ENCODE measurements at places on chromosomes 13 and 19.

- H3K27me3 ChIP-seq, result no peaks in the 10 kb centered on the region
- no peak overlapping the region for H3K27ac ChIP-seq
- H3K36me3 ChIP-seq, result no peaks in the 10 kb centered on the region
- no peaks in the 10 kb centered on the region for H3K4me1 ChIP-seq
- DNase-seq, result no peak
Measured at GRCh38 chr19:13181747-13182388, 31.7 kb downstream of the IER2 start.

DNA sequence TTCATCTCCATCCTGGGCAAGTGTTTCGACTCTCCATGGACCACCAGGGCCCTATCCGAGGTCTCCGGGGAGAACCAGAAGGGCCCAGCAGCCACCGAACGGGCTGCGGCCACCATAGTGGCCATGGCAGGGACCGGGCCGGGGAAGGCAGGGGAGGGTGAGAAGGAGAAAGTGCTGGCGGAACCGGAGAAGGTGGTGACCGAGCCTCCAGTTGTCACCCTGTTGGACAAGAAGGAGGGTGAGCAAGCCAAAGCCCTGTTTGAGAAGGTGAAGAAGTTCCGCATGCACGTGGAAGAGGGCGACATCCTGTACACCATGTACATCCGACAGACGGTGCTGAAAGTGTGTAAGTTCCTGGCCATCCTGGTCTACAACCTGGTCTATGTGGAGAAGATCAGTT, 4.7 kb upstream of the MAP2K7 start:
- H3K4me1 ChIP-seq, result peaks cover 6% of the 10 kb centered on the region
- no peak overlapping the region for H3K4me3 ChIP-seq
- no peaks in the 10 kb centered on the region for H3K27me3 ChIP-seq
- no peak overlapping the region for H3K27ac ChIP-seq
- DNase-seq, result no peak
- H3K36me3 ChIP-seq, result no peaks in the 10 kb centered on the region

DNA sequence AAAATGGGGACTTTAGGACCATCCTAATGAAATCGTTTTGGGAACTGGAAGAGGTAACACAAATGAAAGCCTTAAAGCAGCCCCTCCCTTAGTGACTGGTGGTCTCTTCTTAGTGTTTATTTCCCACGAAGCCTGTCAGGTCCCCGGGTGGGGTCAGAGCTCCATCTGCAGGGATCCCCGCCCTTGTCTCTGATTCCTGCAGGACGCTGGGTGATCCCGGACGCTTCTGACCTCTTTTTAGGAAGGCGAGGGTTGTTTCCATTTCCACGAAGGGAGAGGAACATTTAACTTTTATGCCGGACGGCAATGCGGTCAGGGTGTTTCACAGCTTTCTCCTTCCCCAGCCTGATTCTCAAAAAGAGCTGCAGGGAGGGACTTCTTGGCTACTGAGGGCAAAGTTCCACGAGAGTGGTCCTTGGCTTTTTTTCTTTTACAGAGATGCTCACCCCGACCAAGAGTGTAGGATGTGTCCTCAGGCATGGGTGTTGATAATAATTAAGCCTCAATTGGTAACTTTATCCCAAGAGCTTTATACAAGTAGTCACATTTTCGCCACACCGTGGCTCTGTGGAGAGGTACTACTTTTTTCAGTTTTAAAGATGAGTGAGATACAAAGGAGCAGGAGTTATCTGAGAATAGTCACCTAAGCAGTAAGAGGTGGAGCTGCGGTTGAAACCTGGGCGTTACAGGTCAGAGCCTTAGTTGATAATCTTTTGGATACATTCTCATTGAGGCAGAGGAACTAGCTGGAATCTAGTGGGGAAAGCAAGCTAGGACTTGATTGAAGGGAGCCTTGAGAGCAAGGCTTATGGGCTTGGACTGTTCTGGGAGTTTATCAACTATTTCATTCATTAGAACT, 813 bp downstream of the ZNF284 start:
- DNase-seq, result no peak
- H3K36me3 ChIP-seq, result peaks cover 2% of the 10 kb centered on the region
- peak overlapping the region; percentile 57 for H3K4me3 ChIP-seq

GRCh38 chr19:8352134-8352827, 9.2 kb upstream of the KANK3 start:
- DNase-seq, result no peak
- H3K27ac ChIP-seq, result peak overlapping the region; percentile 66
- H3K4me1 ChIP-seq, result no peaks in the 10 kb centered on the region
- H3K4me3 ChIP-seq, result no peak overlapping the region

DNA sequence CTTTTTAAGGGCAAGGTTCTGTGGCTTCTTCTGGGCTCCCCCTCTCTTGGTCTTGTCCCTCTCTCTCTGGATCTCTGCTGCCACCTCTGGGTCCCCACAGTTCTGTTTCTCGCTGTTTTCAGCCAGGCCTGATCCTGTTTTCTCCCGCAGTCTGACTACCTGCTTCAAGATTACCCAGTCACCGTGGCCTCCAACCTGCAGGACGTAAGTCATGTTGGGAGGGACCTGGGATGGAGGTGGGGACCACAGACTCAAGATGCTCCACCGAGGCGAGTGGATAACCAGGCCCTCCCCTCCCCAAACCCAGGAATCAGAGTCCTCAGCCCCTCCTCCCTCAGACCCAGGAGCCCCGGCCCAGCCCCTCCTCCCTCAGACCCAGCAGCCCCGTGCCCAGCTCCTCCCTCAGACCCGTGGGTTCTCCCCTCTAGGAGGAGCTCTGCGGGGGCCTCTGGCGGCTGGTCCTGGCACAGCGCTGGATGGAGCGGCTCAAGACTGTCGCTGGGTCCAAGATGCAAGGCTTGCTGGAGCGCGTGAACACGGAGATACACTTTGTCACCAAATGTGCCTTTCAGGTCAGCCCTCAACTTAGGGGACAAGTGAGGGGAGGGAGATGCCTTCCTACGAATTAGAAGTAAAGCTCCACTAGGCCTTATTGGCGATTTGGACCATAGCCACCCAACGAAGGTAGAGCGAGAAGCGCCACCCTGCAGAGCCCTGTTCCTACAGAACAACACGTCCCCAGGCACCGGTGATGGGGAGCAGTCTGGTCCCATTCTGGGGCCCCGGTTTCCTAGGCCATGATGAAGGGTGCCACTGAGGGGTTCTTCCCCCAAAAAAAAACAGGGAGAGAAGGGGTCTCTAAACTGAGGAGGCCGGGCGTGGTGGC, 2.2 kb downstream of the FLT3LG start:
- H3K36me3 ChIP-seq, result no peaks in the 10 kb centered on the region
- H3K27ac ChIP-seq, result peak overlapping the region; percentile 56
- no peaks in the 10 kb centered on the region for H3K27me3 ChIP-seq

DNA sequence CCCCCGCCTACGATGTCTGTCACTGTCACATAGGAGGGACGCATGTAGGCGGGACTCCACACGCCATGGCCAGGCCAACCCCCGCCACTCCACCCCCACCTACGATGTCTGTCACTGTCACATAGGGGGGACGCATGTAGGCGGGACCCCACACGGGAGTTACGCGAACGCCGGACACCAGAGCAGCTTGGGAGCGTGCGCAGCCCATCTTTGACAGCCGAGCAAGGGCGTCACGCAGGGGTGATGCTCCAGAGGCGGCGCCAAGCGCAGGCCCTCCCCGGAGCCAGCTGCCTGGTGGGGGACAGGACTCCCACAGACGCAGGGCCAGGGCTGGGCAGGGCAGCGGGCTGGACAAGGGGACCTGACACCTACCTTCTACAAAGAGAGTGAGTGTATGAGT, 20.0 kb downstream of the ZNF787 start:
- no peak overlapping the region for H3K27ac ChIP-seq
- DNase-seq, result no peak
- H3K27me3 ChIP-seq, result no peaks in the 10 kb centered on the region
- no peak overlapping the region for H3K4me3 ChIP-seq

All from neuronal stem cell (in vitro differentiated cells).